Spinal cord (tissue), 10 donors: ENCODE measurements at places on chromosomes 12 and 14. TPM values are rescaled to one million over a fixed set of nuclear protein-coding genes. Genes with fewer than 3 reads are reported as not detected.
A peak's percentile ranks its signal among the peaks of the same experiment; 100 is the strongest.

The CEP83 gene
- polyA plus RNA-seq = 21.3 TPM

The SLC4A8 gene
- 23.8 TPM for polyA plus RNA-seq

The KRT80 gene
- not detected for polyA plus RNA-seq

The PIWIL1 gene
- polyA plus RNA-seq = 0.66 TPM

The CD163 gene
- polyA plus RNA-seq = 2.4 TPM

The TSPAN11 gene
- 48.6 TPM for polyA plus RNA-seq

The EIF5 gene
- polyA plus RNA-seq = 191 TPM

The DCAF5 gene
- polyA plus RNA-seq = 46.8 TPM

The ALDH1L2 gene
- polyA plus RNA-seq = 9.1 TPM

The KLHL33 gene
- polyA plus RNA-seq = 0.72 TPM

The SERPINA4 gene
- polyA plus RNA-seq = not detected

The WDR89 gene
- polyA plus RNA-seq = 14.7 TPM

GRCh38 chr14:26839481-26839880 lies 241.6 kb upstream of the NOVA1 start:
- no peak for DNase-seq

- no peak for DNase-seq
These were observed 308.7 kb upstream of the DIO3 start for GRCh38 chr14:101252443-101253214.

DNA sequence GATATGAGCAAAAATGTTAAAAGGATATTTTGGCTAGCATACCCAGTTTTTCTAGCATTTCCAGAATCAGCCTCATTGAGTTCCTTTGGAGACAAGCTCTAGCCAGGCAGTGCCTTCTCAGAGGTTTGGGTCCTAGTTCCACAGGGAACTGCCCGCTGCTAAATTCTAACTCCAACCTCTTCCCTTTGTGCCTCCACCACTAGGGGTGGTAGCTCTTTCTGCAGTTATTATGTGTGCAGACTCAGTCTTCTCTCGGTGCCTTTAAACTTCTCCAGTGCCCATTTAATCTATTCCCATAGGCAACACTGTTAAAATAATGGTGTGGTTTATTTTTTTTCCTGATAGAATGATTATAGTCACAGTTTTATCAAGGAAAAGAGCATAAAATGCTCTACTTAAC lies 21.5 kb upstream of the SLC25A3 start:
- no peak for DNase-seq

GRCh38 chr14:90300611-90301047 lies 31.1 kb downstream of the NRDE2 start:
- DNase-seq = no peak

DNA sequence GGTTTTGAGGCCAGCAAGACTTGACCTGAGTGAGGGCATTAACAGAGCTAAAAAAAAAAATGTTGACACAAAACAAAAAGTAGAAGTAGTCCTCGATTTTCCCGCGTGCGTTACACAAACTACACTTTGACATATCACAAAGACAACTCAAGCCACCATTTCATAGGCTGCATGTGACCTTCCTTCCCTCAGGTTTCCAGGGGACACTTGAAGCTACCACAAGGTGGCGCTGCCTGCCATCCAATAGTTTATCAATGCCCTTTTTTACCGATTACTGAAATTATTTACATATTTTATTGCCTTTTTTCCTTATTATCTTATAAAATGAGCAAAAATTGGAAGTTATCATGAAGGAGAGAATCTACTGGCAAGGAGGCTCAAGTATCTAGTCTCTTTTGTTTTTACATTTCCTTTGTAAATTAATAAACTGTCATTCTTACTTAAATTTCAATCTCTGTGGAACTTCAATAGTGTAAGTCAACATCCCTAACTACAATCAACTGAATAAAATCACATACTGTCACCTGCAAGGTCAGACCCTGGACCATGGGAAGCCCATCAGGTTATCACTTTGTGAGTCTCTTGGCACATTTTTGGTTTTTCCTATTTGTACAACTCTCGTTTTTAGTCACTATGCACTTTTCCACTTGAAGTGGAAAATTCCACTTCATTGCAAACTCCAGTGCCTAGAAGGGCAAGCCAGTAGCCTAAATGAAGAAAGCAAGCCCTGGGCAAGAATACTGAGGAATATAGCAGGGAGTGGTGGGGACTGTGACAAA lies 84.6 kb upstream of the CPSF6 start:
- DNase-seq = no peak

- DNase-seq = no peak
These were observed 196.0 kb downstream of the BCAT1 start for GRCh38 chr12:24752763-24753462.

DNA sequence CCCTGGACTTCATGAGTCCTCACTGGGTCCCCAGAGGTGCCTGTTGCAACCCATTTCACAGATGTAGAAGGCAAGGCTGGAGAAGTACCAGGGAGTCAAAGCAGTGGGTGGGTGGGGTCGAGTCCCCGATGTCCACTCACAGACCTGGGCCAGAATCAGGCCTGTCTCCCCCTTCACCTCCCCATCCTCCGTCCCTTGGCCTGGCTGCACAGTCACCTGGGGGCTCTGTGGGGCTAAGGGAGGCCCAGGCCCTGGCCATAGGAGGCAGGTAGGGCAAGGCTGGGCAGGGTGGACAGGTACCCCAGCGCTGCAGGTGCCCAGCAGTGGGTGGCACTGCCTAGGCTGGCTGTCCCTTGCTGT lies 29.5 kb downstream of the RTL1 start:
- DNase-seq = no peak

DNA sequence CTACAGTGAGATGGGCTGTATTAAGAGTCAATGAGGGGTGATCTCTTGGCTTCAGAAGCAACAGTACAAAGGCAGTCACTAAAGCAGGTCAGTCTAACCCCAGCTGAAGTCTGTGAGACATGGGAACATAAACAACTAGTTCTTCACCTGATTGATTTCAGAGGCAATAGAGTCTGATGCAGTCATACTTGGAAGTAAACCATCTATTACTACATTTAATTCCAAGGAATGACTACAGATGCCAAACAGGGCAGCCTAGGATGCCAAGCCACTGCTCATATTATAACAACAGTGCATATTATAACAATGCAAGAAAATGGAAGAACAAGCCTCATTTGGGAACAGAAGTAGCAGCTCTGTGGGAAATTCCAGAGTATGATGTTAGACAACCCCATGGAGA lies 35.8 kb downstream of the GRIN2B start:
- DNase-seq = no peak

- no peak for DNase-seq
These were observed 64.8 kb upstream of the BDKRB2 start for GRCh38 chr14:96139879-96140278.

DNA sequence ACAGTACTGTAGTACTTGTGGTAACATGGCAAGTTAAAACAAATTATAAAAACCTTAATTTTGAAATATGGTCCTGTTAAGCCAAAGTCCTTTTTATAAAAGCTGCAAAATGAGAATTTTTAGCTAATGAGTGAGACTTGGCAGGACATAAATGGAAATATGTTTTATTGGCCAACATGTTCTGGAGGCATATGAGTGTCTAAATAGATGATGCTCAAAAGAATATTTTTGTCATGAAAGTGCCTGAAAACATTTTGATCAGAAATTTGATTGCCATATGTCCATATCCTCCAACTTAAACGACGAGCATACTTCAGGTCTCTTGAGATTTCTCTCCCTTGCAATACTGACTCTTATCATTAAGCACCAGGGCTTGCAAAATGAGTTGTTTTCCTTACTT lies 972.6 kb downstream of the TMTC2 start:
- DNase-seq = peak; percentile 48

DNA sequence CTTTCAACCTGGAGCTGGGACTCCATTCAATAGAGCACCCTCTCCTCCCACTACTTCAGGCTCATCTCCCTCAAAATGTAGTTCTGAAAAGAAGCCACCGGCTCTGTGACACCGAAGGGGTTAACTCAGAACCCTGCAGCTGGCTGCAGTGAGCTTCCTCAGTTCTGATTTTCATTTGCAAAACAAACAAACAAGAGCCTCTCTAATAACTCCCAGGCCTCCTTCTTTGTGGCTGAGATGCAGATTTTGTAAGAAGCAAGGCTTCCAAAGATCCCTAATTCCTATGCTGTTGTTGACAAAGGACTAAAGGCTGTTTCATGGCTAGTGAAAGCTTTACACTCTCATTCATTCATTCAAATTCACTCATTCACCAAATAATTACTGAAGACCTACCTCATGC lies 333.4 kb upstream of the TBX3 start:
- DNase-seq = no peak

DNA sequence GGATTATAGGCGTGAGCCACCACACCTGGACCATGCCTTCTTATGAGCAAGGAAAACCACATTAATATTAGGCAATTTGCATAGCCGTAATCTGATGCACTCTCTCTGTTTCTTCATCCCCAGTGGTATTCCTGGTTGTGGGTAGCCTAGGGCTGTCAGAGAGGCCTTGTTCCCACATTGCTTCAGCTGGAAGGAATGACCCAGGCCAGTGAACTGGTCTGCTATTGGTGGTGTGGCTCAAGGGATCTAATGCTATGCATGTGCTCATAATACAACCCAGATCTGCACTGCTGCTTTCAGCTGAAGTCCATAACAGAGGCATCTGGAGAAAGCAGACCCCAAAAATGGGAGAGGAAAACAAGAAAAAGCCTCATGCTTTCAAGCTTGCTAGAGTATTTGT lies 33.1 kb upstream of the G2E3 start:
- DNase-seq = no peak

DNA sequence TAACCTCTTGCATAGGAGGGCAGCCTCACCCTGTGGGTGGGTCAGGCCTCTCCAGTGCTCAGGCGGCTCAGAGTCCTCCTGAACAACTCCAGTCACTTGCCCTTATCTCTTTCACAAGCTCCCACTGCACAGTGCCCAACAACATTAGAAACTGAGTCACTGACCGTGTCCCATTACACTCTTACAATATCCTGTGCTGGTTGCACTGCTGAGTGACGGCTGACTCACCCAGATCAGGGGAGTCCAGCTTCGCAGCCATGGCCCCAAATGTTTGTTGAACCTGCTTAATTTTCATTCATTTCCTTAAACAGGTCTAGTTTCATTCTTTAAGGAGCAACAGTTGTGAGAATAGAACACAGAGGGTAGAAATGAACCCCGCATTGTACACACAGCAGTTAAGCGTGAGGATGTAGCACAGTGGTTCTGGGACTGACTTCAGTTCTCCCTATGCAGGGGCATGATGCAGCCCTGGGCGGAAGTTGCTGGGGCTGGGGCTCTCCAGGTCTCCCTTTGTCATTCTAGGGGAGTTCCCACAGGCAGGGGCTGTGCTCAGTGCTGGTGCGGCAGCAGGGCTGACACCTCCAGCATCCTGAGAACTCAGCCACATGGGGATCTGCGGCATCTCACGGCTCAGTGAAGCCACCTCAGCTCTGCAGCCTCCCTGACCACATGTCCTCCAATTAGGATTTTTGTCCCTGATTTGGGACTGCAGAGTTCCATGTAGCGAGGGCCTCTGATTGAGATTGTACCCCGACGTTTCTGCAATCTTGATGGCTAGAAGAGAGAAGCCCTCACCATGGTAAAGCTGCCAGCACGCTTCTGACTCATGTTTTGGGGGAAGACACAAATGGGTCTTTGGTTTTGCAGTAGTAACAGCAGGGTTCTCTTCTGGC lies 16.1 kb downstream of the GPR68 start:
- no peak for DNase-seq

DNA sequence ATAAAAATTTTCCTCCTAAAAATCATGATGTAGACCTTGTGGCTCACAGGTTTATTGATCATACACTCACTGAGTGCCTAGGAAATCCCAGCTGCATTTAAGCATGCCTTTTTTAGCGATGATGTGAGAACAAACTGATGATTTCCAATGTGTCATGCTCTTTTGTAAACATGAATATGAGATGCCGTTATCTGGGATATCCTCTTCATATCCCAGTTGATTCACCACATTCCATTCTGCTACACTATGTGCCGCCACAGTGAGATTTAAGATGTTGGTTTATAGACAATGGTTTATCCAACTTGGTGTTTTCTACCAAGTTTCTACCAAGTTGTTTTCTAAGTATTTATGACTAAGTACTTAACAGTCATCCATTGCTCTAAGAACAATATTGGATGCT lies 5.2 kb downstream of the OR4E1 start:
- DNase-seq = no peak

GRCh38 chr12:43980627-43981191 lies 144.8 kb downstream of the TMEM117 start:
- no peak for DNase-seq

GRCh38 chr12:30902596-30902995 lies 24.0 kb upstream of the TSPAN11 start:
- DNase-seq = no peak

DNA sequence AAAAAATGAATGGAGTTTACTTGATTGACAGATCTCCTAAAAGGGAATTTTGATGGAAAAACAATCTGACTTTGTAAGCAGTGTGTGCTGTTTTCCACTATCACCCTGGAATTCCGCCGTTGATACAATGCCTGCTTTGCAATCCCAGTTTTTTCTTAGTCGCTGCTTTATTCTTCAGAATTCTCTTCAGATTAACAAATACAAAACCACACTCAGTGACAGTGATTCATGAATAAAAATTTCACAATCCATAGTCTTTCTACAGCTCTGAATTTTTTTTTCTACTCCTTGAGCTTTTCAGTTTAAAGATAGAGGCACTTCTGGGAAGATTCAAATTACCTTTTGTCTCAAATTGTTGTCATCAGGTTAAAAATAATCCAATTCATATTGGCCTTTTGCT lies 44.6 kb upstream of the KITLG start:
- DNase-seq = no peak
